Epithelial cell of esophagus (primary cell): ENCODE measurements at places on chromosomes 2 and 18.

- no peak for DNase-seq
These were observed 26.8 kb downstream of the GLI2 start for GRCh38 chr2:120762341-120763061.

- peak; percentile 68 for DNase-seq
These were observed 75.0 kb downstream of the SOCS6 start for GRCh38 chr18:70363861-70364260.

- DNase-seq: peak; percentile 51
These were observed 25.7 kb upstream of the CRIM1 start for GRCh38 chr2:36329746-36330472.

DNA sequence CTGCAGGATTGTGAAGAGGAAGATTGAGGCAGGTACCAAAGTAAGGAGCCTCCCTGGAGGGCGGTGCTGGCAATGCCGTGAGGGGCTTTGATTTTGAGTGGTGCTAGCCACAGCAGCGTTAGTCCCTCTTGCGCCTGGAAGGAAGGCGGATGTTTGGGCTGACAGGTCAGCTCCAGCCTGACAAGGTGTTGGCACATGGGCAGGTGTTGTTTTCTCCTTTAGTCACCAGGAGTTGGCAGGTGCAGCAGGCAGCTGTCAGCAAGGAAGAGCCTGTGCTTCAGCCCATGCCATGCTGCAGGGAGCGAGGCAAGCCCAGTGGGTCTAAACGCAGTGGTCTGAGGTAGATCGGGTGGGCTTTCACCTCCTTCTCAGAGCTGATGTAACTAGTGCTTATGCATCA, 8.5 kb downstream of the SEC11C start:
- DNase-seq: peak; percentile 12

GRCh38 chr2:200662727-200663126, 76.9 kb downstream of the AOX1 start:
- peak; percentile 90 for DNase-seq

- DNase-seq: no peak
These were observed 166.2 kb downstream of the EIPR1 start for GRCh38 chr2:3211256-3212060.

DNA sequence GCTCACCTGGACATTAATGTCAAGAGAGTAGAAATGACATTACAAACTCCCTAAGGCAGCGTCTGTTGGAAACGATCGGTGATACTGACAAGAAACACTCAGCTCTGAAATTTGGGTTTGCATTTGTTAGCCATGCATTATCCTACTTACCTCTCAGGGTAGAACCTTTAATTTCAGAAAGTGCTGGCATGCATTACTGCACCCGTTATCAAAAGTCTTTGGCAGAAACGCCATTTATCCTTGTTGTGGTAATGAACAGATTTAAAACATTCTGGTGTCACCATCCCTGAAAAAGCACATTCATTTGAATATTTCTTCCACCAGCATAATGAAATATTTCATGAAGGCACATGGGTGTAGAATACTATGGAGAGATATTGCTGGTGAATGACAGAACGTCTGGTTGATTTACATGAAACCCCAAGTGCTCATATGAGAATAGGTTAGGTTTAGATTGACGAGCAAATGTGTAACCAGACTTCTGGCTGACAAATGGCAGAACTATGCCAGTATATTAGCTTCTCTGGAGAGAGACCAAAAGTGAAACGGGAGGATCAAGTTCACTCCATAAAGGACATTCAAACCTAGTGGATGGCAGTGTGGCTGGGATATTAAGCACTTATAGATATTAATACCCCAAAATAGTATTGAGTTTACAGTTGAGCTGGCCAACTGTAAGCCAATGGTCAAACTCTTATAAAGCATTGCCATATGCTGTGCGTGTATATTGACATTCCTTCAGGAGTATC, 53.5 kb upstream of the ITGB6 start:
- peak; percentile 38 for DNase-seq
